NCI-H748 treated with DMSO at 0.1 percent for 48 hours (cell line): ENCODE measurements at places on chromosomes 2 and 18.

GRCh38 chr2:71884303-71885042 is 263.2 kb downstream of the CYP26B1 start:
- no peak for DNase-seq

GRCh38 chr2:192634557-192634956 is 439.8 kb upstream of the TMEFF2 start:
- DNase-seq, result no peak

DNA sequence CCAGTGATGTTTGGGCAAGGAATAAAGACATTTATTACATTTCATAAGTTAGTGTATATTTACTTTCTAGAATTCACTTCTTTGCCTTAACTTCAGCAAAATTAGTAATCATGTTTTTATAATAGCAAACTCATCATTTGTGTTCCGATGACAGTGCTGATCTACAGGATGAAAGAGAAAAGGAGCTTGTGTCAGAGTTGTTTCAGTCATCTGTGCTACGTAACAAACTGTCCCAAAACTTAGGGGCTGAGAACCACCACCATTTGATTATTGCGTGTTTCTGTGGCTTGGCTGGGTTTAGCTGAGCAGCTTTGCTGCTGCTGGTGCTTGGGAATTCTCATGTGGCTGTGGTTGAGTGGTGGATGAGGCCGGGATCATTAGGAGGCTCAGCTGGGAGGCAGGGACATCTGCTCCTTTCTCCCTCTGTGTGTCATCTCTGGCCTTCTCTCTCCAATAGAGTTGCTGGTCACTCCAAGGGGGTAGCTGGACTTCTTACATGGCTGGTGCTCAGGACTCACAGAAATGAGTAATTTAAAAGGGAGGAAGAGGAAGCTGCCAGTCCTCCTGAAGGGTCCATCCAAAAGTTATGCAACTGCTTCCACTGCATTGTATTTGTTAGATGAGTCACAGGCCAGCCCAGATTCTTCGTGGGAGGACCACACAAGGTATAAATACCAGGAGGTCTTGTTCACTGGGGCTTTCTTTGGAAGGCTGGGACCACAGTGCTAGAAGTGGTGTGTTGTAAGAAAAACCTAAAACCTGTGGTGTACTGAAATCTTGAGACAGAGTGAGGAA is 43.4 kb upstream of the HAAO start:
- DNase-seq, result no peak

- peak; percentile 82 for DNase-seq
Observed at GRCh38 chr2:70141212-70141901, 49.5 kb downstream of the C2orf42 start.

DNA sequence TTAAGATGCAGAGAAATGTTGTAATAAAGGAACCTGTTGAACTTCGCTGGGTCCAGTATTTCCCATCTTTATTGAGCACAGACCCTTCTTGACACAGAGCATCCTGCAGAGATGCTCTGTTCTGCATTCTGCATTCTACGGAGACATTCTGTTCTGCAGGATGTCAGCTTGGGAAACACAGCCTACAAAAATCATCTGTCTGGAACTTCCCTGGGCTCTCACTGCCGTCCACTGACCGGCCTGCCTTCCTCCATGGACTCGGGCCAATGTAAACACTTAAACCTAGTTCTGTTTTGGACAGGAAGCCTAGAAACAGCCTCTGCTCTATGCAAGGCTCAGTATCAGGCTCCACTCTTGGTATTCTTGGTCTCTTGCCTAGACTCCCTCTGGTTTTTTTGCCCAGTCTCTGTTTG is 90.0 kb upstream of the PPP1CB start:
- DNase-seq, result no peak

DNA sequence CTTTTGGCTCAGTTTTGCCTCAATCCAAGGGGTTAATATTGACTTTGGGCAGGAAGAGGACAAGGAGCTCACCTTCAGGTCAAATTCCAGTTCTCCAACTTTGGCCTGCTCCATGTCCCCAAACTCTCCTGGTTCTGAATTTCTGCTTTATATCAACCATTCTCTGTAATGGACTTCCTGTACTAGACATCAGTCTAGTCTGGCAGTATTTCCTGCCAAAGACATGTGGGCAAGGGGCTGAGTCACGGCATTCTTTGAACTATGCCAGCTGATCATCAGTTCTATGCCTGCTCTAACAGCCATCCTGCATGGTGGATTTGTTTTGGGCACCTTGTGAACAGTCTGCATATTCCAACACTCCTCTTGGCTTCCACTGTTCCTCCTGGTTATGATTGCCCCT is 199.4 kb downstream of the ZEB2 start:
- DNase-seq, result no peak

DNA sequence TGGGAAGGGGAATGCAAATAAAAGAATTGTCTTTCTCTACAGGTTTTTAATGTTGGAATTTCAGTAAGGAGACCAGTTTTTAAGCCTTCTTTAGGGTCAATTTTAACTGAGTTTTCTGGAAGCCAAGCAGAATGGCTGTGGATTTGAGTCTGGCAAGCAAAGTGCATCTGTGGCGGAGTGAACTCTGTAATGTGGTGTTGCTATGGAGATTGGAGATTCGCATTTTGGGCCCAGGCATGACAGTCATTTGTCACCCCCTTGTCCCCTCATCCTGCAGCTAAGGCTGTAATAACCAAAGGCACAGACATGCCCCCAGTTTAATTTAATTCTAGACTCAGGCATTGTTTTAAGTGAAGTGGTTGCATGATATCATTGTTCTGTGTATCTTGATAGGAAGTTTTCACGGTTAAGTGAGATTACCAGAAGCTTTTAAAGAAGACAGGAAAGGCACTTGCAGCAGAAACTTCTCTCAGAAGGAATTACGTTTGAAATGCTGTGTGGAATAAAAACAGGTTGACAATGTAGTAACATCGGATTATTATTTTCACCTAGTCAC is 30.6 kb downstream of the ARMC9 start:
- no peak for DNase-seq

- no peak for DNase-seq
Observed at GRCh38 chr18:24876266-24876665, 415.8 kb downstream of the HRH4 start.

DNA sequence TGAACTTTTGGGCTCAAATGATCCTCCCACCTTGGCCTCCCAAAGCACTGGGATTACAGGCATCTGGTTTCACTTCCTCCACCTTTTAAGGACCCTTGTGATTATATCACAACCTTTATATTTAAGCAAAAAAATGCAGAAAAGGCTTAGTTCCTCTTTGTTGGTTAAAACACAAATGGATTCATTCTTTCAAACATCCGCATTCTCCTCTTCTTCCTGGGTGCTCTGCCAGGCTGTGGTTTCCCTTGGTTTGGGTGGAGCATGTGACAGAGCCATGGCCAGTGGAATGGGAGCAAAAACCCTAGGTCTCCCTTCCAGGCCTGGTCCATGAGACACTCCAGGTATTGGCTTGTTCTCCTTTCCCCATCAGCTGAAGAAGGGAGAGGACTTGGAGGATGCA is 9.9 kb upstream of the SLC66A3 start:
- DNase-seq, result no peak

DNA sequence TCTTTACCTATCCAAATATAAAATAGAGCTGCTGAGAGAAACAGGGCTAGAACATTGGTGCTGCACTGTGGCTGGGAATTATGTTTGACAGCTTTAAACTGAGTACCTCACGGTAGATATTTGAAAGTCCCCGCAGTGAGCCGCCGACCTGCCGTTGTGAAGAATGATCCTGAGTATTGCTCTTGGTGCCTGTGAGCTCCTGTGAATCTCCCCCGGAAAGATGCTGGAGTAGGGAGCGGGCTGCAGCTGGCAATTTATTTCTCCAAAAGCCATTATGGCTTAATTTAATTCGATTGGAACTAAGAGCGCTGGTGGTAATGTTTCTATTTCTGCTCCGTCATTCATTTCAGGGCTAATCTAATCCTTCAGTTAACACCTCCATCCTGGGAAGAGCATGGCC is 129.4 kb upstream of the TPO start:
- no peak for DNase-seq

- no peak for DNase-seq
Observed at GRCh38 chr2:134900151-134900550, 18.5 kb upstream of the CCNT2 start.

DNA sequence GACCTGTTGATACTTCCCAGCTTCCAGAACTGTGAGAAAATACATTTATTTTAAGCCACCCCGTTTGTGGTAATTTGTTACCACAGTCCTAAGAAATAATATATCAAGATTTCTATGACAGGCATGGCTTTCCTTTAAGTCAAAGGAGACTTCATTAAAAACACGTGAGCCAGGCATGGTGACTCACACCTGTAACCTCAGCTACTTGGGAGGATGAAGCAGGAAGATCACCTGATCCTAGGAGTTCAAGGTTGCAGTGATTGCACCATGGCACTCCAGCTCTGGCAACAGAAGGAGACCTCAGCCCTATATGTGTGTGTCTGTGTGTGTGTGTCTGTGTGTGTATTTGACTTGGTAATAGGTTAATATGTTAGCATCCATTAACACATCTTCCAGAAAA is 69.8 kb upstream of the SCN7A start:
- no peak for DNase-seq

DNA sequence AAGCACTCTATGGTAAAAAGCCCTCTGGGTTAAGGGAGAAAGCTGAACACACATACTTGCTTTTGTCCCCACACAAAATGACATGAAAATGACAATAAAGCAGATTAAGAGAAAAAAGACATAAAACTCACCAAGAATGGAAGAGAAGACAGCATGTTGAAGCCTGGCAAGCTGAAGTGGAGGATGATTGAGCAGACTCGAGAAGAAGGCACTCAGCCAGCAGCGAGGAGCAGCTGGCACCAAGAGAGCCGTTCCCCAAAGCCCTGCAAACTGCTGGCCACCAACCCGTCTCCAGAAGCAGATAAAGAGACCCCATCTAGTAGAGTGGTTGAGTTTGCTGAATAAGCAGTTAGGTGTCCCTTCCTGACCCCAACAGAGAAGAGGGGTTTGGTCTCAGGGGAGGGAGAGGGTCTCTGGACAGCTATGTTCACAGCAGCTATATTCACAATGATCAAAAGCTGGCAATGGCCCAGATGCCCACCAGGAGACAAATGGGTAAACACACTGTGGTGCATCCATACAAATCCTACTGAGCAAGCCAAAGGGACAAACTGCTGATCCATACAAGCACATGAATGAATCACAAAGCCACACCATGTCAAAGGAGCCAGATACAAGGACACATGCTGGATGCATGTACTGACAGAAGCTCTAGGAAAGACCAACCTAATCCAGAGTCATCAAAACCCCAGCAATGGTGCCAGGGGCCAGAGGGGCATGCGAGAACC is 36.9 kb downstream of the FAM168B start:
- no peak for DNase-seq

- no peak for DNase-seq
Observed at GRCh38 chr2:20737505-20737904, 70.6 kb downstream of the GDF7 start.

DNA sequence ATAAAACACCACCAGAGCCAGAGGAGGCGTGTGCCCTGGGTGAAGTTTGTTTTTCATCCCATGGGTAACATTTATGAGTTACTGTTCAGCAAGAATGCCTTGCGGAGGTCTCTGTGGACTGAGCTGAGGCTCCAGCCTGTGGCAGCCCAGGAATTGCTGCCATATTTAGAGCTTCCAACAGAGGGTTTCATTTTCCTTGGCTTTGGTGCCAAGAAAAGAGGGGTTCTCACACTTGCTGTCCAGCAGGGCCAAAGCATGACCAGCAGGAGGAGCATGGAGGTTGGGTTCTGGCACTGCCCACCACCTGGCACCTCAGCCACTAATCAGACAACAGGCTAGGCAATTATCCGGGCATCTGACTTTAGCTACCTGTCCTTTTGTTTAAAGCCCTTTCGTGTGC is 36.7 kb downstream of the EPAS1 start:
- DNase-seq, result no peak

GRCh38 chr2:145413261-145414030 is 893.5 kb upstream of the ZEB2 start:
- no peak for DNase-seq

- no peak for DNase-seq
Observed at GRCh38 chr2:172038121-172038520, 38.4 kb downstream of the METAP1D start.

GRCh38 chr2:152348388-152348787 is 13.4 kb downstream of the FMNL2 start:
- DNase-seq, result no peak

DNA sequence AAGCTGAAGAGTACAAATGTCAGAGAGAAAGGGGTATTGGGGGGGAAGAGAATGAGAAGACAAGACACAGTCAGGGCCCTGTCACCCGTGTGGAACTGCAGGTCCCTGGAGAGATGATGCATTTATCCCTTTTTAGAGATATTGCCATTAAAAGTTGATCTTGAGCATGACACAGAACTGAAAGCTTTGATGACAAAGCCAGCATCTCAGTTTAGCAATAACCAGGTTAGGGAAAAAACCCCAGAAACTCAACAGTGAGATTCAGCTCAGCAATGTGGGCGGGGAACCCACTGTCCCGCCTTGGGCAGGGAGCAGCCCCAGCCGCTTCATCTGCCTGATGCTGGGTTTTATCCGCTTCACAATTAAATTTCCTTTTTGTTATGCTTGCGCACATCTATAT is 181.1 kb downstream of the NEDD4L start:
- no peak for DNase-seq

DNA sequence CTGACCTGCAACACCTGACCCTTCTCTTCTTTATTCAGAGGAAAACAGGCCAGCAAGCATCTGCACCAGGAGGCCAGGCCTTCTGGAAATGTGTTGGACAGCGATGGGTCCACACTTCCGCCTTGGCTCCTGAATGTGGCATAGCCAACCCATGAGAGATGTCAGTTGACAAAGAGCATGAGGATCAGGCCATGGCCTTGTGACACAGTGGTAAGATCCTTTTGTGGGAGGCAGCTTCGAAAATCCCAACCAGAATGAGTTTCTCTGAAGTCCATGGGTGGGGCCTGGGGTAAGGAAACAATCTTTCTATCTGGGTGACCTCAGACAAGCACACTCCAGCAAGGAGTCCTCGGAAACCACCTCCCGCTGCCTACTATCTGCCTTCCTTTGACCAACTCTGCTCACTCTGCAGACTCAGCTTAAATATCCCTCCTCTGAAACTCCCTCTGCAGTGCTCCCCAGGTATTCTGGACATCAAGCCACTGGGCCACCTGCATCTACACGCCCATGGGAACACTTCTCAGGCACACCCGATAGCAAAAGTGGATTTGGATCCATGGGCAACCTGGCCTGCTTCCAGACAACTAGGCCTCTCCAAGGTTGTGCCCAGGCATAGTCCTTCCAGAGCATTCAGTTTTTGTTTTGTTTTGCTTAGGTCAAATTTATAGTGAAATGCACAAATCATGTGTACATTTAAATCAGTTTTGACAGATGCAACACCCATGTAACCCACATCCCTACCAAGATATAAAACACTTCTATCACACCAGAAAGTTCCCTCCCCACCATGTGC is 3.6 kb upstream of the SH2D6 start:
- no peak for DNase-seq

DNA sequence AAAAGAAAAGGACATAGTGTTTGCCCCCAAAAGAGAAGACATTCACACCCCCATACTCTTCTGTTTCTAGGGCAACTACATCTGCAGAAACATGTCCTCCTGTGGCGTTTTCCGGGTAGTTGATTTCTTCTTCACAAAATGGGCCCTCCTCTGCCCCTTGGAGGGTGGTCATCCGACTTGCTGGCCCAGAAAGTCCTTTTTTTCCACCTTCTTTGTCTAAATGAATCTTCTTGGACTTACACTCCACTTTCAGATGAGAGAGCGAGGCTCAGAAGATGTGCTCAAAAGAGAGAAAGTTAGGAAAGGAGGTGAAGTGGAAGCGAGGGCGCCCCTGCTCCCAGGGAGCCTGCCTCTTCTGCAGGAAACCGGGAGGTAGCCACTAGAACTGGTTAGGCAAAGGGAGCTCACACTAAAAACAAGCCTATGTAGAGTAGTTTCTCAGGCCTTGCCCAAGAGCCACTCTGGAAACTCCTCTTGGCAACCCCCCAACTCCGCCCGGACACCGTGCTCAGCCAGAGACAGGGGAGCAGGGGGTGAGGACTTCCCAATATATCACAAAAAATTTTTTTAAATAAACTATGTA is 10.2 kb upstream of the SIX3 start:
- no peak for DNase-seq
